ENCODE measurements at places on chromosomes 1 and 21.

DNA sequence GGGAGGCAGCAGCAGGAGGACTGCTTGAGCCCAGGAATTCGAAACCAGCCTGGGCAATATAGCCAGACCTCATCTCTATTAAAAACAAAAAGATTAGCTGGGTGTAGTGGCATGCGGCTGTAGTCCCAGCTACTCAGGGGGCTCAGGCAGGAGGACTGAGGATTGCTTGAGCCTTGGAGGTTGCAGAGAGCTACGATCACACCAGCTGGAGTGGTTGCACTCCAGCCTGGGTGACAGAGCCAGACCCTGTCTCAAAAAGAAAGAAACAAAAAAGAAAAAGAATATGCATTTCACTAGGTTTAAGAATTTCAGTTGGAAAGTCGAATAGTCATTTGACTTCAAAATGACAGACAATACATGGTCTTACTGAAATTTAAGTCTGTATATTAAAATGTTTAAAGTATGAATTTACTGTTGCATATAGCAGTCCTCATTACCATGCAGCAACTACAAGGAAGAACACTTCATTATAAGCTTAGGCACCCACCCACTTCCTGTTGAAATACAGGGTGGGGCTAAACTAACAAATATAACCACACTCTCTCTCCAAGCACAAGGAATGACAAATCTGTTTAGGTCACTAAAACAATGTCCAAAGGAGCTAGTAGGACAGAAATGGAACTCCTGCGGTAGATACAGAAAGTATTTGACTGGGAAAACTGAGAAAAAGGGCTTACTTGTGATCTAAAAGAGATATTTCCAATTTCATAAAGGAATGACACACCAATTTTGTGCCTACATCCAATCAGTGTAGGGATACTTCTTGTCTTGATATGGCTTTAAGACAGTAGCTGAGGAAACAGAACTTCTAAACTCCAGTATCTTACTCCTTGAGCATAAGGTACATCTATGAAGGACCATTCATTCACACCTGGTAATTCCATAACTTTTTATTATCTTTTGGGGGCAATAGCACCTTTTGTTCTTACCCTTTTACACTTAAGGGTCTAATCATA, 44.1 kb downstream of the GPR3 start:
- DNase-seq = peak; percentile 67

DNA sequence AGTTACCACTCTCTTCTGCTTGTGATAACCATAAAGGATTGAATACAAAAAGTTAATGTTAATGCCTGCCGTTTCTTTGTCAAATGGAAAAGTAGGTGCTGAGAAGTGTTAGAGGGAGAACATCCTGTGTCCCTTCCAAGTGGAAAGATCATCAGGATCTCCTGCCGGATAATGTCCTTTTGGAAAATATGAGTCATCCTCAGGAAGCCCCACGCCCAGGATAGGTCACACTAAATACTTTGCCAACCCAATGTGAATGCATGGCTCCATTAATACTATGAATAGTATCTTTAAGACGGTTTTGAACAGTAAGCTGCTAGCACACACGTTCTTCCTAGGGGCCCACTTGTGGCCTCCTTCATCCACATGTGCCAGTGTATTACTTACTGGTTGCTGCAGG, 279.5 kb downstream of the ZNF326 start:
- no peak for DNase-seq

- DNase-seq = peak; percentile 14
Observed at GRCh38 chr1:197422993-197423392, 154.9 kb downstream of the CRB1 start.

GRCh38 chr1:20949871-20950590, 162.9 kb upstream of the HP1BP3 start:
- no peak for DNase-seq

- peak; percentile 36 for DNase-seq
Observed at GRCh38 chr1:174060090-174060489, 37.9 kb upstream of the RC3H1 start.

DNA sequence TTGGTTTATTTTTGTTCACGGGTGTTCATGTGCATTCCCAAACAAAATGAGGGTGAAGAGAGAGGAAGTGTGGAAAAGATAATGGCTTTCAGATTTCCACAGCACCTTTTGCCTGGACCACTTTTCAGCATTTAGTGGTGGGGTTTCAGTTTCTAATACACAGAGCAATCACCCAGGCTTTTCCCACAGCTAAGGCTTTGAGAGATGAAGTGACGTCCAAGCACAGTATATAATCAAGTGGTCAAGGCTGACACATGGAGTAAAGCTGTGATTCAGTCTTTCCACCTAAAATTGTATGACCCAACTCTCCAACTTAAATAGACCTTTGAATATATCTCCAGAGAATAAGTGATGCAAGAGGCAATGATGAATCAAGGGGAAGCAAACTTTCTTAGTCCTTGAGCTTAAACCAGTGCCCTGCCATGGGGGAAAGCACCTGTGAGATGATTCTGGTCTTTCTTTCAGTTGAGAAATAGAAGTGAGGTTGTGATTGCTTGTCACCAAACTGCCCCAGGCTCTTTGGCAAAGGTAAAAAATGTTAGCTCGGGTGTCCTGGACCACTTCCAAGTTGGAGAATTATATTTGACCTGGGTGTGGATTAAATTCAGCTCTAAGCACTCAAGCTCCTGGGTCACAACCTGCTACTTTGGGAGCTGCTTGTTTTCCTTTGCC, 2.4 kb upstream of the PIK3R3 start:
- peak; percentile 18 for DNase-seq

- DNase-seq = no peak
Observed at GRCh38 chr1:57281324-57281723, 142.5 kb downstream of the DAB1 start.

DNA sequence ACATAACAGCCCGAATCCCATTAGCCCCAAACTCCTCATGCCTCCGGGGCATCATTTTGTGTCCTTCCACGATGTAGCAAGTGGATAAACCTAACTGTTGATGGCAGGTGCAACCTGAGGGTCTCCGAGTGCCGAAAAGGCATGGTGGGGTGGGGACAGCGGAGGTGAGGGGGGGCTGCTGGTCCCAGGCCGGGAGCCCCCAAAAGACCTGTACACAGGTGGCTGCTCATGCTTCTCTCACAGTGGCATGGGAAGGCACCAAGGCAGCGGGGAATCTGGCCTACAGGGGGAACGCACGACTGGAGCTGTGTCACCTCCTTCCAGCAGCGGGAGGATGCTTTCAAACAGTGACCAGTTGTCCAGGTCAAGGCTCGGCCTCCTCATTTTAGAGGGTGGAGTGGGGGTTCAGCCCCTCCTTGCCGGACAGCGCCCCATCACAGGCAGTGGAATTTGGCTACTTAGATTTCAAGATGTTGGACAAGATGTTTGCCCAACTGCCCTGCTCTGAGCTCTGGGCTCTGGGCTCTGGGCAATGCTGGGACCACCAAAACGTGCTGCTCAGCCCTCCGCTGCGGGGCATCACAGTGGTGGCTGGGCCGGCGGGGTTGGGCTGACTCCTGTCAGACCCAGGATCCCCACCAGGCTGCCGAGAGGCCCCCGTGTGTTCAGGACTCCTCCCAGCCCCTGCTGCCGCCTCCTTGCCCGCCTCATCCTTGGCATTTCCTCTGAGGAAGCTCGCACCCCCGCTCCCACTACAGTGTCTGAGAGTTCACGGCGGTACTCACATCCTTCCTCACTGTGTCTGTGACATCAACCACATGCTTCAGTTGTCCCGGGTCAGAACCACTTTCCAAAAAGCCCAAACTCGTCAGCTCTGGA, 7.6 kb downstream of the DNMT3L start:
- DNase-seq = no peak

GRCh38 chr1:221865808-221866207, 123.9 kb upstream of the DUSP10 start:
- peak; percentile 34 for DNase-seq

DNA sequence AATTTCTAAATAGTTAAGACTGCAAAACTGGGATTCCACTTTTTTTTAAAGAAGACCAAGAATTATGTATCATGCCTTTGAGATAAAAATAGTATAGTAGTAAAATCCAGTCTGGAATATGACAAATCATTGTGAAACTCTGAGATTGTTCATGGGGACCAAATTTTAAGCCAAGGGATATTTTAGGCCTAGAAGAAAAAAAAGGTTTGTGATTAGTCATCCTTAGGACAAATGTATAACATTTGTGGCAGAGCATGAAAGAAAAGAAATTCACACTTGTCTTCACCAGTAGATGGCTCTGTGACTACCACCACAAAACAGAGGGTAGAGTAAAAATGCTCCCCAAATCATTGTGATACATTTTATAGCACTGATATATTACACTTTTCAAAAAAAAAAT, 226.1 kb downstream of the KCTD3 start:
- DNase-seq = peak; percentile 95

- DNase-seq = peak; percentile 70
Observed at GRCh38 chr1:36369061-36369861, 16.5 kb downstream of the STK40 start.

DNA sequence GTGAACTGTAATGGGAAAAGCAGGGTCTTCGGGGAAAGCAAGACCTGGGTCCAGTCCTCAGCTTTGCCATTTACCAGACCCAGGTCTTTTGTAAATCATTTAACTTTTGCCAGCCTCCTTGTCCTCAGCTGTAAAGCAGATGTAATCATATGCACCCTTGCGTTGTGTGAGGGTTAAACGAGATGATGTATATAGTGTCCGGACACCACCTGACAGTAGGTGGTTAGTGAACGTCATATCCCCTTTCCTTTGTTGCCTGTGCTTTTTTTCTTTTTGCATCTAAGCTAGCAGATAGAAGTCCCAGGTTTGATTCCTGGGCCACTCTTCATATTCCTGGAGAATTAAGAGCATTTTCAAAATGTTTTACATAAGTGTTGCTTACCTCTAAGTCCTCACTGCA, 28.5 kb downstream of the IL12RB2 start:
- no peak for DNase-seq

GRCh38 chr1:64114012-64114525, 89.4 kb upstream of the UBE2U start:
- no peak for DNase-seq

GRCh38 chr1:230517786-230518185, 91.7 kb upstream of the PGBD5 start:
- DNase-seq = no peak

- DNase-seq = peak; percentile 91
Observed at GRCh38 chr1:32066489-32066873, 6.3 kb upstream of the TMEM39B start.

DNA sequence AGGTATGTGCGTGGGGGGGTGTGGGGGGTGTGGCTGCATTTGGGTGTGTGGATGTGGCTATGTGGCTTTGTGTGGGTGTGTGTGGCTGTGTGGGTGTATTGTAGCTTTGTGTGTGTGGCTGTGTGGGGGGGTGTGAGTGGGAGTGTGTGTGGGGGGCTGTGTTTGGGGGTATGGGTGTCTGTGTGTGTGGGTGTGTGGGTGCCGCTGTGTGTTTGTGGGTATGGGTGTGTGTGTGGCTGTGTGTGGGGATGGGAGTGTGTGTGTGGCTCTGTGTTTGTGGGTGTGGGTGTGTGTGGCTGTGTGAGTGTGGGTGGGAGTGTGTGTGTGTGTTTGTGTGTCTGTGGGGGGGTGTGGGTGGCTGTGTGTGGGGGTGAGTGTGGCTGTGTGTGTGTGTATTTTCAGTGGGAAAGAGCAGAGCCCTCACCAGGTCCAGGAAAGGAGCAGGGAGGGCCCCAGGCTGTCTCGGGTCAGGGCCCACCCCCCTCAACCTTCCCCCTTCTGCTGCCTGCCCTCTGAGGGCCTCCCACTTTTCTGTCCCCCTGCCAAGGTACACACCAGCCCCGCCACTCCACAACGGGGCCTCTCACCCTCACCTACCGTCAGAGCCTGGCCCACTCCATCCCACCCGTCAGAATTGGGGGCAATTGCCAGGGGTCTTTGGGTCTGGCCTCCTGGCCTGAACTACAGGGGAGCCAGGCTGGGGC, 1.9 kb upstream of the COL8A2 start:
- DNase-seq = no peak

- DNase-seq = no peak
Observed at GRCh38 chr1:93016171-93016570, 54.9 kb upstream of the DIPK1A start.

DNA sequence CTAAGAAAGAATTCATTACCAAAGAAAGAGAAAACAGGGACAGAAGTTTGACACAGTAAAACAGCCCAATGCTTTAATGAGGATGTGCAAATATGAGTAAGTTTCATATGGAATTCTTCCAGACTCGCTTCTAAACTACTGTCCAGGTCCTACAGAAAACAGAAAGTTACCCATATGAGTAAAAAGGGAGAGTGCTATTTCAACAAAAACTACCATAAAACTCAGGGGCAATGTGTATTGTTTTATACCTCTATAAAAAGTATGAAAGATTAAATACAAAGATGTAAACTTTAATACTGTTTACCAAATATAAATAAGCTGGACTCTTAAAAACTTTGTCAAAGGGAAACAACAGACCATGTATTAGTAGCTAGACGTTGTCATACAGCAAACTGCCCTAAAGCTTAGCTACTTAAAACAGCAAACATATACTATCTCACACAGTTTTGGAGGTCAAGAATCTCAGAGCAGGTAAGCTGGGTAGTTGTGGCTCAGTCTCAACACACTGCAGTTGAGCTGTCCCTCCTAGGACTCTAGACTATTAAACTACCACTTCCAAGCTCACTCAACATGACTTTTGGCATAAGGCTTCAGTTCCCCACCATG, 174.9 kb downstream of the COP1 start:
- no peak for DNase-seq

GRCh38 chr1:198741744-198742143, 102.9 kb downstream of the PTPRC start:
- peak; percentile 35 for DNase-seq

- DNase-seq = no peak
Observed at GRCh38 chr1:203818399-203818798, 23.0 kb downstream of the ZBED6 start.

- DNase-seq = no peak
Observed at GRCh38 chr1:28273216-28273860, 14.0 kb downstream of the SESN2 start.

GRCh38 chr1:4105300-4105880, 205.3 kb upstream of the C1orf174 start:
- DNase-seq = no peak

GRCh38 chr1:101135526-101135925, 101.3 kb upstream of the S1PR1 start:
- DNase-seq = no peak

- DNase-seq = no peak
Observed at GRCh38 chr1:36540056-36540455, 57.3 kb upstream of the CSF3R start.

DNA sequence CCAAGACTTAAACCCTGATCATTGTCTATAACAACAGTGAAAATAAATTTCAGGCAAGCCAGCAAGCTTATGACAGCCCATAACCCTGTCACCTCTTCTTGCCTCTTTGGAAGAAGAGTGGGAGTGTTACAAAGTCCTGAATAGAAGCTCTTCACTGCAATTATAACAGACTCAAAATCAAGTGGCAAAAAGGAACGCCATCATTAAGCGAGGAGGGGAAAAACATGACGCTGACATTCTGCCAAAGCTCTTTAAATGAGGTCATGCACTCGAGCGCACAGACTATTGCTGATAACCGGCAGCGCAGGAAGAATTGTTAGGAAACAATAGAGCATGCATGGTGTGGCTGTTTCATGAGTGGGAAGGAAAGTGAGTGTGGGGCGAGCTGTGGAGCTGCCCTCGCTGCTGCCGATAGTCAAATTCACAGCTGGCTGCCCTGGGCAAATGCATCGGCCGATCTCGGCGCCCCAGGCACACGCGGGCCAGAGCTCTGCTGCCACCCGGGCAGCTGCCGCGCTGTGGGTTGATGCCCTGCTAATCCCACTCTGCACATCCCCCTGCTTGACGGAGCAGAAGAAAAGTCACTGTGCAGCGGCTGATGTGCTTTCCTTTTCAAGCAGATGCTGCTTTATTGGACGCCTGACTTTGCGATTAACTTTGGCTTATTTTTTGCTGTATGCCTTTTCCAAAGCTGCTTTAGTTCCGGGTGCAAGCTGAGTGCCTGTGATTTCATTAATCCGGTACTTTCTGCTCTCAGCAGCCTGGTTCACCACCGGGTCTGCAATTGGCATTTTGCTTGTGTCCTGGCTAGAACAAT, 102.4 kb upstream of the ST6GALNAC5 start:
- DNase-seq = no peak
